ENCODE measurements at places on chromosomes 7 and 10.

GRCh38 chr10:24884316-24884715 is 68.1 kb downstream of the PRTFDC1 start:
- DNase-seq: no peak

DNA sequence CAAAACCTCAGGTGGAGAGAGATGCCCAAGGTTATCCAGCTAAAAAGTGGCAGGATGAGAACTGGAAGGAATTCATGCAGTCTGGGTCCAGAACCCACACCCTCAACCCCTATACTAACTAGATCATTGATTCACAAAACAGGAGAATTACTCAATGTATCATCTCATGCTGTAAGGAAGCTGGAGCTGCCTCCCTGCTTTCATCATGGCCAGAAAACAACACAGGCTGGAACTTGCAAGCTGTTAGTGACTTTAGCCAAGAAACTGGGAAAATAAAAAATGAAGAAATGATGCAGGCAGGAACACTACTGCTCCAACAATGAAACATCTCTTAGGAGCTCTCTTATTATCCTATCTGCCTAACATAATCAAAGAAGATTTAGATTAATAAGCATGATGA is 619.8 kb upstream of the CELF2 start:
- DNase-seq: no peak

GRCh38 chr10:16297642-16298041 is 139.2 kb upstream of the PTER start:
- no peak for DNase-seq

DNA sequence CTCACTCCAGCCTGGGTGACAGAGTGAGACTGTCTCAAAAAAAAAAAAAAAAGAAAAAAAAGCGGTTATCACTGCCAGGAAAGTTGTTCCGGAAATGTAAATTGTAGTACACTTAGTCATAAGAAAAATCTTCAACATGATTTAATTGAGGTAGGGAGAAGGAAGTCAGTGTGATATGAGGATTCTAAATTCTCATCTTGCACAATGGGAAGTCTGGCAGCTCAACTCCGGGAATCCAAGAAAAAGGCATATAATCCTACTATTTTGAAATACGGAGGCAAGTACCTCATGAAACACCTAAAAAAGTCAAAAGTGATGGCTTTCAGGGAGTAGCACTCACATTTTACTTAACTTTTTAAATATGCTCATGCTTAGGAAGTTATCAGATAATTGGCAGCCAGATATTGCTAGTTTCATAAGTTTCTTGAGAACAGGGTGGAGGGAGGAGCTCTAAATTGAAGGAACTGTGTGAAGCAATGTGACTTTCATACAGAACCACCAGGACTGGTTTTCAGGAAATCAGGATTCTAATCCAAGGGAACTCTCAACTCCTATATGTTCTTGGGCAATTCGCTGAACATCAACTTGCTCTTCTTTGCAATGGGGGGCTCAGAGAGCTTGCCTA is 2.7 kb upstream of the C7orf25 start:
- no peak for DNase-seq

DNA sequence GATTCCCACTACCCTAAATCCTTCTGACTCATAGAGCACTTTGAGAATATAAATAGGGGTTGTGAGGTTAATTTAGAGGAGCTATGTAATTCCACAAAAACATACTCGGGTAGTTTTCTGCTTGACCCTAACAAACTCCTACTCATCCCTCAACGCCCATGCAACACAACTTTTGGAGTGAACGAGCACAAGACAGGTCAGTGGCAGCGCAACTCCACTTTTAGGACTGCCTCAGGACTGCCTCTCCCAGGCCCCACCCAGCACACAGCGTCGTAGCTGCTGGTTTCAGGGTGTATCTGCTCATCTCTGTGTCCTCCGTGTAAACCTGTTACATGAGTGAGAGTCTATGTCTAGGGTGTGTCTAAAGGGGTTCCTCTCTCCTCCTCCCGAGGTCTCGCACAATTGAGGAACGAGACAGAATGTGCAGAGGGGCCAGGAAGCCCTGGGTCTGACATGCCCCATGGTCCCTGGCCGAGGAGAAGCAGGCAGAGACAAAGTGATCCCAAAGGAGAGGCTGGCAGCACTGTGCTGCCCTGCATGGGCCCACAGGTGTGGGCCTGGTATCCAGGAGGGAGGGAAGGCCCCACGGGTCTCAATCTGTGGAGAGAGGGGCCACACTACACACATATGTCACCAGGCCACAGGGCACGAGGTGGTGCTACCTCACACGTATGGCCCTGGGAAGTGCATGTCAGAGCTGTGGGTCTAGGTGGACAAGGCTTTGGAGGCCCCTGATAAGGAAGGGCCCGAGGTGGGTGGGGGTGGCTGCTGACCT is 45.5 kb downstream of the CAMK2B start:
- no peak for DNase-seq

DNA sequence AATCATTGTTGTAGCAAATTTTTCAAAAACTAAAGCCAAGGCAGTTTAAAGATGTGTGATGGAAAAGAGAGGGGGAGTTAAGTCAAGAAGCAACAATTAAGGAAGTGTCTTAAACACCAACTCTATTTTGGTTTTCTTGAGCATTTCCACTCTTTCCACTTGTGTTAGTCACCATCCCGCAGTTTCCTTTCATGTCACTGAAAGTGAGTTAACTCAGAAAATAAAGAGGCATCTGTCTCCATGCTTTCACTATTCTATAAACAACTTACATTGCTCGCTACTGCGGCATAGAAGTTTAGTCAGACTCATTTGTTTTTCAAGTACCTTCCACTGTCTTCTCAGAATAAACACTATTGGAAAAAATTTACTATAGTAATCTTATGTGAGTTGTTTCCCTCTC is 284.9 kb upstream of the SEMA3D start:
- no peak for DNase-seq

DNA sequence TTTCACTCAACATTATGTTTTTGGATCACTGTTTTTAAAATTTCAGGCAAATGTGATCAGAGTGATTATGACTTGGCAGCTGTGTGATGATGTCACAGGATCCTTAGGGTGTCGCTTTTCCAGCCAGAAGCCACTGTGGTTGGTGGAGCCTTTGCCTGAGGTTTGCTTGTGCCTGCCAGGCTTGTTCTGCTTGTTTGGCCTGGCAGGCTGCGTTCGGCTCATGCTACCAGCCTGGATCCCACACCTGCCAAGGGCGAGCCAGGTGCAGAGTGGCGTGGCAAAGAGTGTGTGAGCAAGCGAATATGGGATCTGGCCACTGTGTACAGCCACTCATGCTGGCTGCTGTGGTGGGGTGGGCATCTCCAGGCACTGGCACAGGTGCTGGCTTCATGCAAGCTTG is 55.7 kb downstream of the ADK start:
- DNase-seq: no peak

DNA sequence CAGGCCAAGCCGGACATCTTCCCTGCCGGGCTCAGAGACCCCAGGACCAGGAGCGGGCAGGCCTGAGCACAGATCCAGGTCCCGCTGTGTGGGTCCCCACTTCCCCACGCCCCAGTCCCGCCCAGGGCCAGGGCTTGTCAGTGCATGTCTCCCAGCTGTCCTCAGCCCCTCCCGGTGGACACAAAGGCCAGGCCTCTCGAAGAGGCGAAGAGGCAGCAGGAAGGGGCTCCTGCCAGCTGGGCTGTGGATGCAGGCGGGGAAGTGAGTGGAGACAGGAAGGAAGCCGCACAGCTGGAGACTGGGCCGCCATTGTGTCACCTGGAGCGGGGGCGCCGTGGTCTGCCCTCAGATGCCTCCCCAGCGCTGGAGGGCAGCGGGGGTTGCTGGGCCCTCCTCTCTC is 4.8 kb downstream of the GRIFIN start:
- no peak for DNase-seq

- no peak for DNase-seq
Measured at GRCh38 chr7:36946401-36946739, 222.1 kb upstream of the AOAH start.

DNA sequence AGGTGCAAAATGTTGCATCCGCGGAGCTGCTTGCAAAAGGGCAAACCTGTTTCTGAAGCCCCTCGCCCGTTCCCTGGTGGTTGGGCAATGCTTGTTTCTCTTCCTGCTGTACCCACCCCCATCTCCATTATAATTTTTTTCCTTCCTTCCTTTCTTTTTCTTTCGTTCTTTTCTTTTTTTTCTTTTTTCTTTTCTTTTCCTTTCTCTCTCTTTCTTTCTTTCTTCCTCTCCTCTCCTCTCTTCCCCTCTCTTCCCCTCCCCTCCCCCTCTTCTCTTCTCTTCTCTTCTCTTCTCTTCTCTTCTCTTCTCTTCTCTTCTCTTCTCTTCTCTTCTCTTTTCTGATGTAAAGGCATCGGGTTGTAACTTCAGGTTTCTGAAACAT is 278.2 kb downstream of the GATA3 start:
- DNase-seq: no peak

GRCh38 chr10:69686866-69687265 is 56.8 kb downstream of the FAM241B start:
- DNase-seq: no peak

GRCh38 chr7:4270268-4270667 is 411.8 kb upstream of the FOXK1 start:
- no peak for DNase-seq

- peak; percentile 24 for DNase-seq
Measured at GRCh38 chr7:8197994-8198698, 63.8 kb downstream of the ICA1 start.

DNA sequence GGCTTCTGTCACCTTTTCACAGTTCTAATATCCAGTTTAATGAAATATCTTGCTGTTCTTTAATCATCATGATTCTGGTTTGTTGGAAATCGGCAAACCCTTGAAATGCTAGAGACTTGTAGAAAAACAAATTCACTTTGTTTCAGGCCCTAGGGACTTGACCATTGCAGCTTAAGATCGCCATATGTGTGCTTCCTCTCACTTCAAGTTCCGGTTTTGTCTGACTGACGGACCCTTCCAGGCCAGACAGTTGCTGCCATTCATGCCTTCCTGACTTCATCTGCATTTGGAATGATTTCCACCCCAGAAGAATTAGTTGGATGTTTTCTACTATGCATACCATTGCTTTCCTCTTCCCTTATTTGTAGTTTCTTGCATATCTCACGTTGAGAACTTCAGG is 125.6 kb downstream of the CELF2 start:
- peak; percentile 12 for DNase-seq

DNA sequence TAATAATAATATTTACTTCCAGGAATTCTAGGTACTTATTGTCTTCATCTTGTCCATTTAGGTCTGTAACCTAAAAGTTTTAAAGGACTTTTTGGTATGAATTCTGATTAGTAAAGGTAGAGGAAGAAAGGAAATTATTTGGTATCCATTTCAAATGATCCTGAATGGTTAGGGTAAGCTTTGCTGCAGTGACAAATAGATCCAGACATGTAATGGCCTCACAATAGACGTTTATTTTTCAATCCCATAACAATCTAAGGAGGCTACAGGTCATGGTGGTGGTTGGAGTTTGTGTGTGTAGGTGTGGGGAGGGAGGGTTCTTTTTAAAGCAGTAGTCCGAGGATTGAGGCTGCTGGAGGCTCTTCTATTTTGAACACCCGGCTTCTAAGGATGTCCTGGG is 5.3 kb downstream of the FBH1 start:
- DNase-seq: no peak

- DNase-seq: no peak
Measured at GRCh38 chr10:43821103-43821502, 172.4 kb upstream of the ZNF32 start.

- DNase-seq: no peak
Measured at GRCh38 chr10:61475449-61475873, 22.3 kb upstream of the TMEM26 start.

- no peak for DNase-seq
Measured at GRCh38 chr10:103576862-103577261, 83.4 kb downstream of the NEURL1 start.

DNA sequence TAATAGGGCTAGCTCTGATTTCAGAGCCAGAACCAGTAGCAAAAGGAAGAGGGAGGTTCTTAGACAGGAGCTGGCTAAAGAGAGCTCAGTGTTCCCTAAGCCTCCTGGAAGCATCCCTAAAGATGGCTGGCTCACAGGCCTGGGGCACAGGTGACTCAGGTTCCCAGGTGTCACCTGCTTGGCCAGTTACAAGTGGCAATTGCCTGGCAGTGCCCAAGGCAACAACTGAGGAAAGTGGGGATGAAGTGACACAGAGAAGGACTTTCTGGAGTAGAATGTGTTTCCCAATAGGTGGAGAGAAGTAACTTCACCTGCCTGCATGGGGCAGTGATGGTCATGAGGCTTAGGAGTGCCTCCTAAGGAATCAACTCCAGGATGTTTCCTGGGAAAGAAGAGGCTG is 66.5 kb upstream of the EEPD1 start:
- DNase-seq: no peak

DNA sequence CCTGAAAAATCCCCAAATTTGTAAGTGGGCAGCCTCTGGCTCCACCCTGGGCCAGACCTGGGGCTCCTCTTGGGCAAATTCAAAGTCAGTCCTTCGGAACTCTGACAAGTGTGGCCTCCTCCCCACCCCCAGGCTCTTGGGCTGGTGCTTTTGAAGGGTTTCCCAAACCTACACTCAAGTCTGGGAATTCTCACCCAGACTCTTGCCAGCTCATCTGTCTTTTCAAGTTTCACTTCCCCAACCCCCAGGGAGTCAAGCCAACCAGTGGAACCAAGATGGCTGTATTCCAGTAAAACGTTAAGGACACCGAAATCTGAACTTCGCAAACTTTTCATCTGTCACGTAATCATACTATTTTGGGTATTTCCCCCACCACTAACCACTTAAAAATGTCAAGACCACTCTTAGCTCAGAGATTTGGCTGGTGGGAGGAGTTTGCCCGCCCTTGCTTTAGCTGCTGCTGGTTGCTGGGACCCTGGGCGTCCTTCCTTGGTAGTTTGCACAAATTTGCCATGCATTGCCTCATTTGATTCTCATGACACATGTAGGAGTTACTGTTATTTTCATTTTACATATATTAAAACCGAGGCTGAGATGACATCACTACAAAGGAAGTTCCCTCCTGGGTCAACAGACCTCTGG is 1.7 kb upstream of the MYO1G start:
- DNase-seq: no peak

DNA sequence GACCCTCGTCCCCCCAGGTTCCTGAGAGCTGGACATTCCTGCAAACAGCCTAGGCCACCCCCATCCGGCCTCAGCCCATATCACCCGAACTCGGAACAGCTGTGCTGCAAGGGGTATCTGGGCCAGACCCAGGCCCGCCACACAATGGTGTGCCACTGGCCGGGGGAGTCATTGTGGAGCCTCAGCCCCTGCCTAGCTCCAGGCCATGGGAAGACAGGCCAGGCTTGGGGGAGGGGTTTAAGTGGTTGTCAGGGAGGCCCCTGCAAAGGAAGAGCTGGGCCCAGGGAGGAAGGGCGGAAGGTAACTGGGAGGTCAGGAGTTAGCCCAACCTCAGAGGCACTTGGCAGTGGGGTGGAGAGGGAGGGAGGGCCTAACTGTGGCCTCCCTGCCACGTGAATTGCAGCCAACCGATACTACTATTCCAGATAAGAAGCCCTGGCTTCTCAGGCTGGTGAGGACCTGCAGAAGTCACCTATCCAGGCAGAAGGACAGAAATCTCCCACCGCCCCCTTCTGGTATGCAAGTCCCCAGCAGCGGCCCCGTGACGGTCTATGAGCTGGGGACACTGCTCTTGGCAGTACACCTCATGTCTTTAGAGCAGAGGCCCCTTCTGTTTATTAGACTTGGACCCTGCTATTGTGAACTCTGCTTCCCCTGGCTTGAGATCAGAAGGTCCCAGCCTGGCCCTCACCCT is 26.8 kb downstream of the VSIR start:
- no peak for DNase-seq

- DNase-seq: no peak
Measured at GRCh38 chr7:148395990-148396716, 194.4 kb upstream of the C7orf33 start.

- DNase-seq: no peak
Measured at GRCh38 chr7:20218279-20218678, 1.1 kb upstream of the MACC1 start.
